ENCODE measurements at places on chromosomes 1 and 21.
A peak's percentile ranks its signal among the peaks of the same experiment; 100 is the strongest.

DNA sequence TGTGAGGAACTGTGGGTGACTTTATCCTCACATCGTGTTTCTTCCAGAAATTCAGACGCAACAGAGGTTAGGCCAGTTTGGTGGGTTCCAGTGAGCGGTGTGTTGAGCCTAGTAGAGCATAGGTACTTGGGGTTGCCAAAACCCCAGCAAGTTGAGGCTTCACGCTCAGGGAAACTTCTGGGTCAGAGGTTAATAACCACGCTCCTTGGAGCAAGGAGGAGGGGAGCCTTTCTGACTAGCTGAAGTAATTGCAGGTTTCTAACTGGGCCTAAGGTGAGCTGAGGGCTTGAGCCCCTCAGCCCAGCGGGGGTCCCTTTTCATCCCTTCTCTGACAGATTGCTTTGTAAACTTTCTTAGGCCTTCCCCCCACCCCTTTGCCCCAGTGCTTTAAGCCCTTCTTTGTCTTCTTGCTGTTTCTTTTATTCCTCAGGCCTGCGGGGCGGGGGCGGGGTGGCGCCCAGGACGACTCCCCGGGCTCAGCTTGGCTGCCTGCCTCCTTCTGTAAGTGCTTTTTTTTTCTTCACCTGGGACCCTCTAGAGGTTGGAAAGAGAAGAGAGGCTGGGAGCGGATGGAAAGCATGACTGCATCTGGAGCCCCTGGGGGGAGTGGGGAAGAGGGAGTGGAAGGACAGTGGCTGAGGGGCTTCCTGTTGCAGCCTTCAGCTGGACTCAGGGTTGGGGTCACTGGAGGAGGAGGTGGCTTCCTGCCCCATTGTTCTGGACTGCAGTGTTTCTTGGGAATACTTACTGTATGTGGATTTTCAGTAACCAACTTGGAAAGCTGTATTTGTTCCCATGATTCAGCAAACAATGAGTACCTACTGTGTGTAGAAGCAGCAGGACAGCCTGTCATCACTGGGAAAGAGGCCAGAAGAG, 1.3 kb upstream of the ZNF436 start:
- no peak for DNase-seq

GRCh38 chr1:83718338-83718737, 280.6 kb downstream of the TTLL7 start:
- DNase-seq: no peak

DNA sequence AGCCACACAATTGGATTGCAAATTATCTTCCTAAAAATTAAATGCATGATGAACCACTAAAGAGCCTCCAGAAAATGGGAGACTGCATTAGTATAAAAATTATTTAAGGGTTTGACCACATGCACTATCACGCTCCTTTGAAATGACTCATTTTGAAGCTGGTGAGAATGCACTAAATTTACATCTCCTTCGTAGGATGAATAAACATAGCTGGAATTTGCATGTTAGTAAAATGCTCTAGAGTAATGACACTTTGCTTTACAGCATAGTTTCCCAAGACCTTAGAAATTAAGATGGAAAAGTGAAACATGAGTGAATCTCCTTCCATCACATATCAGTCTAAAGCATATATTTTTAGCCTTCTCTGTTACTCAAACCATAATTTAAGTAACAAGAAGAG, 2.4 kb downstream of the PLPPR4 start:
- no peak for DNase-seq

GRCh38 chr1:76607717-76608116, 259.6 kb upstream of the ST6GALNAC5 start:
- no peak for DNase-seq

DNA sequence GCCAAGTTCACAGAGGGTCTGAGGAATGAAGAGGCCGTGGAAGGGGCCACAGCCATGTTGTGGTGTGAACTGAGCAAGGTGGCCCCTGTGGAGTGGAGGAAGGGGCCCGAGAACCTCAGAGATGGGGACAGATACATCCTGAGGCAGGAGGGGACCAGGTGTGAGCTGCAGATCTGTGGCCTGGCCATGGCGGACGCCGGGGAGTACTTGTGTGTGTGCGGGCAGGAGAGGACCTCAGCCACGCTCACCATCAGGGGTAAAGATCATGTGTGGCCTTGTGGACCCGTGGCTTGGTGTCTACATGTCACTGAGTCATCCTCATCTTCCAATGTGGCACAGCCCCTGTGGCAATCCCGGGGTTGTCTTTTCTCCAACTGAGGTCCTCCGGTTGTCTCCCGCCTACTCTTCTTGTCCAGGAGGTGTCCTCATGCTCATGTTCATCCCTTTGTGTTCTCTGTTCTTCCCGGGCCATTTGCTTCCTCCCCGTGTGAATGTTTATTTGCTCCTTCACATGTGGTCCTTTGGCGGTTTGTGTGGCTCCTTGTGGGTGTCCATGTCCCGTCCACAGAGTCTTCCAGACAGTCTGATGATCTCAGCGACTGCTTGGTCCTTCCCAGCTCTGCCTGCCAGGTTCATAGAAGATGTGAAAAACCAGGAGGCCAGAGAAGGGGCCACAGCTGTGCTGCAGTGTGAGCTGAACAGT, 84.2 kb downstream of the OBSCN start:
- DNase-seq: no peak

DNA sequence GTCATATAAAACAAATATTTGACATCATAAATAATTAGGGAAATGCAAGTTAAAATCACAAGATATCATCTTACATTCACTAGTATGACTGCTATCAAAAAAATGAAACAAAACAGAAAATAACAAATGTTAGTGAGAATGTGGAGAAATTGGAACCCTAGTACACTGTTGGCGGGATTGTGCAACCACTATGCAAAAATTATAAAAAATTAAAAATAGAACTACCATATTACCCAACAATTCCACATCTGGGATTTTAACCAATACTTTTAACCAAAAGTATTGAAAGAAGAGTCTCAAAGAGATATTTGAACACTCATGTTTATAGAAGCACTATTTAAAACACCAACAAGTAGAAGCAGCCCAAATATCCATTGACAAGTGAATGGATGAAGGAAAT, 797.2 kb upstream of the ADAMTS5 start:
- DNase-seq: no peak

- DNase-seq: no peak
These were observed 3.6 kb downstream of the OTUD7B start for GRCh38 chr1:150006881-150007421.

DNA sequence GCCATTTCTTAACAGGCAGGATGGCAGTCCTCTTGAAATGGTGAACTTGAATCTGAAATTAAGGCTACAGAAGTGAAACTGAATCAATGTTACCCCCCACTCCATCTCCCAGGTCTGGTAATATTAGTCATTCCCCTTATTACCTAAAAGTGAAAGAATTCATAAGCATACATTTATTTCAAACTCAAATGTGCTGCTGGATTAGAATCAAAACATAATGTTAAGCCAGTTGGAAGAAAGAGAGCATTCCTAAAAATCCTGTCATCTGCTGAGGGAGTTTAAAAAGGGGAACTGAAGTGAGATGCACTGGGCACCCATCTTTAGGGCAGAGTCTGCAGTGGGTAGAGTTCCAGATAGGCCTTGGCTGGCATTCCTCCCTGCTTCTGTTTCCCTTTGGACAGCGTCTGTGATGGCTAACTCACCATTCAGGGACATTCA, 17.4 kb downstream of the KIAA0319L start:
- DNase-seq: no peak

- DNase-seq: no peak
These were observed 100.5 kb upstream of the COA6 start for GRCh38 chr1:234272656-234273312.

DNA sequence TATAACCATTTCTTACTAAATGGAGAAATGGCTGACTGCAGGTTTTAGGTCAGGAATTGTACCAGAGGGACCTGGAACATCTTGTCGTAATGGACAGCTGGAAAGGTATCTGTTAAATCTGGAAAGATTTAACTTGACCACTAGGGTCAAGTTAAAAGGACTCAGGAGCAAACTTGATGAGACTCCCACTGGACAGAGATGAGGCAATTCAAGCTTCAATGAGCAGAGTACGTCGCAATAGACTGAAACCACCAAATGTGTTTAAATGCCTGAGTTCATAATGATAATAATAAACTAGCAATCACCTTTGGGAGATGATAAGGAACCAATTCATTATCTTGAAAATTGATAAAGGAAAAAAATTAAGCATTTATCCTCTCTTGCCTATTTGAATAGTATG, 8.7 kb downstream of the IFNLR1 start:
- no peak for DNase-seq

DNA sequence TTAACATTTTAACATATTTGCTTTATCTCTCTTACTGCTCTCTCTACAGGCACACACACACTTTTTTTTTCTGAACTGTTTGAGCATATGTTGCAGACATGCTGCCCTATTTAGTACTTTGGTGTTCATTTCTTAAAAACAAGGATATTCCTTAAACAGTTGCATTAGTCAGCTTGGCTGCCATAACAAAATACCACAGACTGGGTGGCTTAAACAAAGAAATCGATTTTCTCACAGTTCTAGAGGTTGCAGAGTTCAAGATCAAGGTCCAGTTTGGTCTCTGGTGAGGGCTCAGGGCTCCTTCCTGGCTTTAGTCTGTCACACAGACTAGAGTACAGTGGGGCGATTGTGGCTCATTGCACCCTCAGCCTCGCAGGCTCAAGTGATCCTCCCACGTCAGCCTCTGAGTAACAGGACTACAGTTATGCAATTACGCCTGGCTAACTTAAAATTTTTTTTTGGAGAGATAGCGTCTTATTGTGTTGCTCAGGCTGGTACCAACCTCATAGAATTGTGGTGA, 46.7 kb downstream of the RPRD2 start:
- no peak for DNase-seq

DNA sequence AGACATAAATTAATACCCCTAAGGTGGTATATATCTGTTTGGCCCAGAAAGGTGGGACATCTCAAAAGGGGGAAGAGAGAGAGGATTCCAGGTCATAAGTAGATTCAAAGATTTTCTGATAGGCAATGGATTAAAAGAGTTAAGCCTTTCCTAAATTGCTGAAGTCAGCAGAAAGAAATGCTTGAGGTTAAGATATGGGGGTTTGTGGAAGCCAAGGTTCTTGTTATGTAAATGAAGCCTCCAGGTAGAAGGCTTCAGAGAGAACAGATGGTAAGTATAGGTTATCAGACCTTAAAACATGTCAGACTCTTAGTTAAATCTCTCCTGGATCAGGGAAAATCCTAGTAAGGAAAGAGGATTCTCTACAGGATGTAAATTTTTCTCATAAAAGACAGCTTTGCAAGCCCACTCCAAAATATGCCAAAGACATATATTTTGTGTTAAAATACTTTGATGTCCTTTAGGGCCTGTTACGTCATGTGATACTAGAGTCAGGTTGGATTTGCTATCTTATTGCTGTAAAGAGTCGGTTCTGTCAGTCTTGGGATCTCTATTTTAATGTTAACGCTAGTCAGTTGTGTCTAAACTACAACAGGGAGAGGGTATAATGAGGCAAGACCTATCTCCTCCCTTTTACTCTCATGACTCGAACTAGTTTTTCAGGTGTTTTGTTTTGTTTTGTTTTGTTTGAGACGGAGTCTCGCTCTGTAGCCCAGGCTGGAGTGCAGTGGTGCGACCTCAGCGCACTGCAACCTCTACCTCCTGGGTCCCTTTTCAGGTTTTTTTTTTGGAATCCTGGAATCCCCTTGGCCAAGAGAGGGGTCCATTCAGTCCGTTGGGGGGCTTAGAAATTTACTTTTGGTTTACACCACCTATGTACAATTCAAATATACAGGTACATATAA, 30.6 kb downstream of the RGS2 start:
- no peak for DNase-seq

DNA sequence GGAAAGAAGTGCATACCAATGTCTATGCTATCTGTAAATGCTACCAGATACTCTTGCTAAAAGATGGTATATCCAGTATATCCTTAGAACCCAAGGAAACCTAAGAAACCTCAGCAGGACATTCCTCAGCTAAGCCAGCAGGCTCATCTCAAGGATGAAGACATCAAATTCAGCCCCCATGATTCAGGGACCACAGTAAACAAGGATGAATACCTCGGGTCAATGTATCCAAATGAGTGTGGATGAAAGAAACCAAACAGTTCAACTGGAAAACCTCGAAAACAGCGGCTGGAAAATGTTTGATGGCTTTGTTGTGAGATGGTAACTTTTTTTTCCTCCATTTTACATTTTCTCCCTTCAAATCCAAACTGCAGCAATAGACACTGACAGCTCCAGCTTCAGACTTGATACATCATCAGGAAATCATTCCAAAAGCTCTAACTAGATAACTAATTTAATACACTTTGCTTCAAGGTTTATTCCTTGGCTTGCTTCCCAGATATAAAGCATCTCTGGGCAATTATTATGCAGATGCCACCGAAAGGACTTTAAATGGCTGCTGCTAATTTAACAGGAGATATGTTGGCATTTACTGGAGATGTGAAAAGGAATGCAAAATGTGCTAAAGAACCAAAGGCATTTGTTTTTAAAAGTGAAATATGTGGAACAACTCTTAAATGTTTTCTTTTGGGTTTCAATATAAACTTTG, 73.6 kb downstream of the SMYD2 start:
- no peak for DNase-seq

GRCh38 chr1:162235241-162235800, 141.3 kb downstream of the SPATA46 start:
- no peak for DNase-seq

GRCh38 chr1:110228381-110228780, 18.3 kb downstream of the KCNC4 start:
- no peak for DNase-seq

DNA sequence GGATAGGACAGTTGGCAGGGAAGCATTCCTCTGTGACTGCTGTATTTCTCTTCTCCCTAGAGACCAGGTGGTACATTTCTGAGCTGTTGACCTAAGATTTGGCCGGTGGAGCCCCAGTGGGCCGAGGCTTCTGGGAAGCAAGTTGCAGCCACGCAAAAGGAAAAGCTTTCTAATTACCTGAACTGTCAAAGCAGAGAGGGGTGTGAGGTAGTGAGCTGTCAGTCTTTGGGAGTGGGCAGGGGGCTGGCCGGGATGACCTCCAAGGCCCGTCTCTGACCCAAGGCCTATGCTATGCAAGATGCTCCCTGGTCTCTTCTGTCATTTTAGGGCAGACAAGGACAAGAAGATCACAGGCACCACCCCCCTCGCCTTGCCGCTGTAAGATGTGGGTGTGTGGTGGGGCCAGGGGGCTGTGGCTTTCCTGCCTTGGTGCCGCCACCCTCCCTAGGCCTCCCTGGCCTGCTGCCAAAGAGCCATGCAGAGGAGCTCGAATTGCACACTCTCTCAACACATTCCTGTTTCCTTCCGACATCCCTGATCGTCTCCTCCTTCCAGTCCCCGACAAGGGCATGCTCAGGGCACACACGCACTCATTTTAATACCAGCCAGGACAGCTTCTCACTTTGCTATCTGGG, 7.7 kb downstream of the PADI1 start:
- peak; percentile 37 for DNase-seq
